DMS79 treated with DMSO at 0.1 percent for 48 hours (cell line): ENCODE measurements at places on chromosomes 11 and 22.

- no peak for DNase-seq
Measured at GRCh38 chr11:23425381-23425780, 565.1 kb upstream of the CCDC179 start.

DNA sequence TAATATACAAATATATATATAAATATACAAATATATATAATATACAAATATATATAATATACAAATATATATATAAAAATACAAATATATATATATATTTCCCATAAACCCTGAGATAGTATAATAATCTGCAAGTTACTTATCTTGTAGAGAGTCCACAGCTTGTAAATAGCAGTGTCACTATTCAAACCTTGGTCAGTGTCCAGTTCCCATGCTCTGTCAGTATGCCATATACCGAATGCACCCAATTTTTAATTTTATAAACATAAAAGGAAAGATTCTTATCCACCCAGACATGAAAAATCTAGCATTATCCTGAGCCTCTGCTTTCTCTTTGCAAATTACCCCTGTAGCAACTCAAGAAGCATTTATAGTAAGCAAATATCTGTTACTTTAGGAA, 21.6 kb upstream of the CTSC start:
- no peak for DNase-seq

DNA sequence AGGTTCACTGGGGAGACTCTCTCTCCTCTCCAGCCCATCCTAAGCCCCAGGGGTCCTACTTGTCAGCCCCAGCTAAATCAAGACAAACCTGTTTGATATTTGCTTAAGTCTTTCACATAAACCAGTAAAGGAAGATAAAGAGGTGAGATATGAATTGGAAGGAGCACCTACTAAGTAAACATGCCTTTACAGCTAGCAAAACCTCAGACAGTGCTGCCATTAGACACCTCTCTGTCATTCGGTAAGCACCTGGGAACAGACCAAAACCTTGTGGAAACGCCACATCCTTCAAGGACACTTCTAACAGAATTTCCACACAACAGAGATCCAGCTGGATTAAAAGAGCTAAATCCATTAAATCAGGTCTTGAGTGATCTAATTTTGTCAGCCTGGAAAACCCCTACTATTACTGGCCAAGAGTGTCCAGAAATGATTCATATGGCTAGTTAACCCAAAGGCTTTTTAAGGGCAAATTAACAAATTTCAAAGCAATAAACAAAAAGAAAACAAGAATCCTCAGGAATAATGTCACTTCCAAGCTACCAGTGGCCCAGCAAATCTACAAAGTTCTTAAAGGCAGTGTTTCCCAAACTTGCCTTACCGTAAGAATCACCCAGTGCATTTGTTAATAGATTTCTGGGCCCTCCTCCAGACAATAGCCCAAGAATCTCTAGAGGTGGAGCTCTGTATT, 2.4 kb downstream of the VPS37C start:
- peak; percentile 45 for DNase-seq

DNA sequence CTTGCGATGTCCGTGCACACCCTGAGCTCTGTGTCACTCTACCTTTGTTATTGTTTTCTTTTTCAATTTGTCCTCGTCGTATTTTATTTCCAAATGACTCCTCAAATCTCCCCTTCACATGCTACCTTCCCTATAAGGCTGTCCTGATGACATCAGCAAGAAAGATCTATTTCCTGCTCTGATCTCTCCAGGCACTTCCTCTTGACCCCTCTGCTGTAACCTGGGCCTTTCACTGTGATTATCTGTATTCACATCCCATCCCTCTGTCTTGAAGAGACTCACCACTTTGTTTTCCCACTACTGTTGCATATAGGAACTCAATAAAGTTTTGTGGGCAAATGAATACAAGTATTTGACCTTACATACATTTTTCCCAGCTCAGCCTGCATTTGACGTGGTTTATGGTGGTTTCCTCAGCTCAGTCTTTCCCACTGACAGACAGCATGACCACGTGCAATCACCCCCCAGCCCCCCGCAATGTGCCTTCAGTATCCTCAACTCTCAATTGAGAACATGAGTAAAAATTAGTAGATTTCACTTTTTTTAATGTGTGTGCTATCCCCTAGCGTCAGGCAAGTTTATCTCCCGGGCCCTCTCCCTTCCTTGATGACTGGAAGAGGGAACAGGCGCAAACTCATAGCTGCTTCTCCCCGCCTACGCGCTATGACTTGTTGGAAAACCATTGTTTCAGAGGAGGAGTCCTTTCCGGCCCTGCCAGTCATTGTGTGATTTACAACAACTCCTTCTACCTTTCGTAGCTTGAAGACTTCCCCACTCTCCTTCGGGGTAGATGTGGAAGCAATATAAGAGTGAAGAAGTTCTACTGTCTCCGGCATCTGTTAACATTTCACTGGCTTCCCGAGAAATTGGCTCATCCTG, 498.5 kb downstream of the NTM start:
- DNase-seq, result no peak

- no peak for DNase-seq
Measured at GRCh38 chr11:83437939-83438338, 151.8 kb upstream of the CCDC90B start.

GRCh38 chr22:30992565-30992964, 23.5 kb downstream of the TUG1 start:
- DNase-seq, result no peak
